ENCODE measurements at places on chromosomes 3 and 15.

- DNase-seq: no peak
Measured at GRCh38 chr15:27574541-27575054, 524.5 kb downstream of the OCA2 start.

GRCh38 chr3:33791477-33792166 is 6.8 kb upstream of the PDCD6IP start:
- peak; percentile 35 for DNase-seq

DNA sequence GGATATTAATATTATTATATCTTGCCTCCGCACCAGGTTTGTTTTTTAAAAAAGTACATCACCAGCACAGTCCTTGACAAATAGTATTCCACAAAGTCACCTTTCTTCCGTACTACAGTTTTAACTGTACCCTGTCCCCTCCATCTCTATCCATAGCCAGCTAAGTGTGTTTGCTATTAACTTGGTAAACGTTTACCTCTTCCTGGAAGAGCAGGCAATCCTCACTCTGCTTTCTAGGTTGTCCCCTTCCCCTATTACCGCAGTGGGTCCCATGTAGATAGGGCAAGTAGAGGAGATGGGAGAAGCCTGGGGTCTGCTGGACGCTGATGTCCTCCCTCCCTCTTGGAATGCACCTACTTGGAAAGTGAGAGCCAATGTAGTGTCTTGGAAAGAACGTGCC is 83.9 kb upstream of the ETV5 start:
- DNase-seq: no peak

- no peak for DNase-seq
Measured at GRCh38 chr3:100041328-100041749, 73.0 kb downstream of the FILIP1L start.

GRCh38 chr3:72487946-72488737 is 360.1 kb downstream of the SHQ1 start:
- no peak for DNase-seq

GRCh38 chr3:186988806-186989205 is 58.5 kb downstream of the ST6GAL1 start:
- no peak for DNase-seq

- DNase-seq: no peak
Measured at GRCh38 chr15:91068436-91068835, 31.6 kb upstream of the SV2B start.

DNA sequence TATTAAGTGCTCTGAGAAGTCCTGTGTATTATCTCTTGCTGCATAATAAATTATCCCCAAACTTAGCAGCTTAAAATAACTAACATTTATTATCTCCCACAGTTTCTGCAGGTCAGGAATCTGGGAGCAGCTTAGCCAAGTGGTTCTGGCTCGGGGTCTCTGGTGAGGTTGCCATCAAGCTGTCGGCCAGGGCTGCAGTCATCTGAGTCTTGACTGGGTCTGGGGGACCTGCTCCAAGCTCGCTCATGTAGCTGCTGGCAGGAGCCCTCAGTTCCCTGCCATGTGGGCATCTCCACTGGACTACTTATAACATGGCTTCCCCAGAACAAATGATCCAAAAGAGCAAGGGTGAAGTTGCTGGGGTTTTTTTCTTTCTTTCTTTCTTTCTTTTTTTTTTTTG is 80.7 kb downstream of the SMAD6 start:
- DNase-seq: no peak

DNA sequence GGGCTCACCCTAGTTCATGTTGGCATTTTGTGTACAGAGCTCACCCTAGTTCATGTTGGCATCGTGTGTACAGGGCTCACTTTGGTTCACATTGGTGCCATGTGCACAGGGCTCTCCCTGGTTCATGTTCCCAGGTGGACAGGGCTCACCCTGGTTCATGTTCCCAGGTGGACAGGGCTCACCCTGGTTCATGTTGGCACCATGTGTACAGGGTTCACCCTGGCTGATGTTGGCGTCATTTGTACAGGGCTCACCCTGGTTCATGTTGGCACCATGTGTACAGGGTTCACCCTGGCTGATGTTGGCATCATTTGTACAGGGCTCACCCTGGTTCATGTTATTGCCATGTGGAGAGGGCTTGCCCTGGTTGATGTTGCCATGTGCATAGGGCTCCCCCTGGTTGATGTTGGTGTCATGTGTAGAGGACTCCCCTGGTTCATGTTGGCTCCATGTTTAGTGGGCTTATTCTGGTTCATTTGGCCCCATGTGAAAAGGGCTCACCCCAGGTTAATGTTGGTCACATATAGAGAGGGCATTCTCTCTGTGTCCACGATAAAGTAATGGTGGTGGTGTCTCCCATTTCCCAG is 31.7 kb upstream of the NR2C2 start:
- no peak for DNase-seq

- no peak for DNase-seq
Measured at GRCh38 chr3:20056725-20057611, 16.7 kb downstream of the KAT2B start.

GRCh38 chr3:9013782-9014563 is 50.7 kb upstream of the RAD18 start:
- DNase-seq: no peak

- no peak for DNase-seq
Measured at GRCh38 chr3:128280481-128281052, 127.3 kb downstream of the EEFSEC start.
